Fibroblast of skin of right biceps (primary cell): ENCODE measurements at places on chromosomes 5 and 9.
A peak's percentile ranks its signal among the peaks of the same experiment; 100 is the strongest.

- no peak for DNase-seq
Observed at GRCh38 chr9:76738402-76738801, 25.8 kb upstream of the PCA3 start.

- DNase-seq = no peak
Observed at GRCh38 chr5:172095368-172096206, 89.1 kb upstream of the FBXW11 start.

GRCh38 chr9:114015607-114016006, 62.5 kb downstream of the AMBP start:
- no peak for DNase-seq

DNA sequence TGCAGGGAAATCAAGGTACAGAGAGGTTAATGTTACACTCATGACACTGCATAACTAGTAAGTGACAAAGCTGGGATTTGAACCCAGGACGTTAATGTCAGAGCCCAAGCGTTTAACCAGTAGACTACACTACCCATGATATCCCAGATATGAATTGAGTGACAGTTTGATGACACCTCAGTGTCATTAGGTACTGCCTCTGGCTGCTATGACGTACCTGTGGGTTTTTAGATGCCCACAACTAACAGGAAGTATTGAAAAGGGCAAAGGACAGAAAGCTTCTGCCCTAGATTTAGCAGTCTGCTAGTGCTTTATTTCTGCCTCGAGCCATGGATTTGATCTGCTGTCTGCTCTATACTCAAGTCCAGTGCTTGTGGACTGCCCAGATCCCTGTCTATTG, 56.2 kb downstream of the GLRA1 start:
- no peak for DNase-seq

DNA sequence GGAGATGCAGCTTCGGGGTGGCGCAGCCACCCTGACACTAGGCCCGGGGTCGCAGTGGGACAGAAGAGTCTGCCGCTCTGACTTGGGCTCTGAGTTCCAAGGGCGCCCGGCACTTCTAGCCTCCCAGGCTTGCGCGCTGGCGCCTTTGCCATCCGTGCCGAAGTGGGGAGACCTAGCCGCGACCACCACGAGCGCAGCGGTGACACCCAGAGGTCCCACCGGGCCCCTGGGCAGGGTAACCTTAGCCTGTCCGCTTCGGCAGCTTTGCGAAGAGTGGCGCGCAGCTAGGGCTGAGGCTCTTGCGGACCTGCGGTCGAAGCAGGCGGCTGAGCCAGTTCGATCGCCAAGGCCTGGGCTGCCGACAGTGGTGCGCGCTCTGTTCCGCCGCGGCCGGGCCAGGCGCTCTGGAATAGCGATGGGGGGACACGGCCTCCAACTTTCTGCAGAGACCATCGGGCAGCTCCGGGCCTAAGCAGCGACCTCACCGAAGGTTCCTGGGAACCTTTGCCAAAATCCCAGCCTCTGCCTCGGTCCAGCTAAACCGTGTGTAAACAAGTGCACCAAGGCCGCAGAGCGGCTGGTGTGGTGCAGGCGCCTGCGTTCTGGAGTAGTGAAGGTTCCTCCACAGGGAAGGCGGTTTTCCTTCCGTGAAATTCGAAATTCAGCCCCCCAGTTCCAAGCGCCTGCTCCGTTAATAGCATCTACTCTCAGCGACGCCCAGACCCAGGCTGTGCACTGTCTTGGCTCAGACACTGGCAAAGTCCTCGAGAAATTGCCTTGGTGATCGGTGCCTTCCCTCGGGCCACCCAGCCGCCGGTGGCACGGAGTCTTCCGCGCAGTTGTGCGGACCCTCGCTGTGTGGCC, 7.4 kb downstream of the TLX3 start:
- DNase-seq = no peak

DNA sequence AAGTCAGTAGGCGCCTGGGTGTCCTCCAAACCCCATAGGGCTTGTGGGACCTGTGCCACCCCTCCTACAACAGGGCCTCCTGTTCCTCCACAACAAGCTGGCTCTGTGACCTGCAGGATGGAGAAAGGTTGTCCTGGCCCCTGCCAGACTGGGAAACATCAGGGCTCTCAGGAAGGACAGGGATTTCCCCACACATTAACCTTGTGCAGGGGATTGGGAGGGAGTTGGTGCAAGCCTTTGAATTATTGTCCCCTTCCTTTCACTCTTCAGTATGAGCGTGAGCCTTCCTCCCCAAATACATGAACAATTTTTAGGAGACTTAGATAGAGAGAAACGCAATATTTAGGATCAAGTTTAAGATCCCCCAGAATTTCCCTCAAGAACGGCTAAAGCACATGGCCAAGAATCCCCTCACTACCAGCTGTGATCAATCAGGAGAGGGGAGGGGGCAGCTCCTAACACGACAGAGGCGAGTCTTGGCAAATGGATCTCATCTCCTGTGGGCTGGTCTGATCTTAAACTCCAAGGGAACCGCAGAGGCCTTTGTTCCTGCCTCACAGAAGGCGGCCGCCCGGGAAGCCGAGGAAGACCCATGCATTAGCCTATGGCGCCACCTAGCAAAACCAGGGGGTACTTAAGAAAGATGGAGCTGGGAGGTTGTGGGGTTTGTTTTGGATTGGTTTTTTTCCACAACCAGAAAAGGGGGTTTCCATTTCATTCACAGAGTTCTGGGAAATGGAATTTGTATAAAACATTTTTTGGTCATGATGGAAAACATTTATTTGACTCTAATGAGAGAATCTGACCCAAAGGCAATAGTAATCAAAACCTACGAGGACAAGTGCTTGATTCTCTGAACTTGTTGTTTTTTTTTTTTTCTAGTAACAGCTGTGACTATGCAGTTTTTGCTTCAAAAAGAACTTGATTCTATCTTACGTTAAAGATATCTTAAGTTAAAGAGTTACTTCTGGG, 36.1 kb upstream of the OSMR start:
- peak; percentile 84 for DNase-seq

DNA sequence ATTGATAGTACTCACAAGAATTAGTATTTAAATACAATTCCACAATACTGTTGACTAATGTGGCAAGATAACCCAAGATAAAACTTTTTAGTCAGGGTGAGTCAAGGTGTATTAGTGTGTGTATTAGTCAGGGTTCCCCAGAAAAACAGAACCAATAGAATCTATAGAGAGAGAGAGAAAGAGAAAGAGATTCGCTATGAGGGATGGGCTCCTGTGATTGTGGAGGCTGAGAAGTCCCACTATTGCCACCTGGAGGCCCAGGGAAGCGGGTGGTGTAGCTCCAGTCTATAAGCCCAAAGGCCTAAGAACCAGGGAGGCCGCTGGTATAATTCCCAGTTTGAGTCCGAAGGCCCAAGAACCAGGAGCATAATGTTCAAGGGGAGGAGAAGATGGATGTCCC, 10.0 kb upstream of the SHISAL2B start:
- DNase-seq = no peak

- DNase-seq = no peak
Observed at GRCh38 chr5:42090162-42090561, 165.1 kb downstream of the FBXO4 start.

GRCh38 chr9:133876836-133877235, 115.3 kb downstream of the VAV2 start:
- DNase-seq = no peak

DNA sequence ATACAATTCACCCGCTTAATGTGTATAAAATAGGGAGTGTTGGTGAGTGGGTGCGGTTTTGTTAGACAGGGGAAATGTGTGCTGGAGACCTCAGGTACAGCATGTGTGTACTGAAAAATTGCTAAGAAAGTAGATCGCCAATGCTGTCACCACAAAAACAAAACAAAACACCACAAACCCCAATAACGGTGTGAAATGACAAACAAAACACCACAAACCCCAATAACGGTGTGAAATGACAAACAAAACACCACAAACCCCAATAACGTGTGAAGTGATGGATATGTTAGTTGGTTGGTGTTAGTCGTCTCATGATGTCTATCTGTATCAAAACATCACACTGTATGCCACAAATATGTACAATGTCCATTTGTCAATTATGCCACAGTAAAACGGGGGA, 14.2 kb upstream of the GFPT2 start:
- no peak for DNase-seq

- no peak for DNase-seq
Observed at GRCh38 chr9:128174062-128174461, 14.0 kb downstream of the BBLN start.

DNA sequence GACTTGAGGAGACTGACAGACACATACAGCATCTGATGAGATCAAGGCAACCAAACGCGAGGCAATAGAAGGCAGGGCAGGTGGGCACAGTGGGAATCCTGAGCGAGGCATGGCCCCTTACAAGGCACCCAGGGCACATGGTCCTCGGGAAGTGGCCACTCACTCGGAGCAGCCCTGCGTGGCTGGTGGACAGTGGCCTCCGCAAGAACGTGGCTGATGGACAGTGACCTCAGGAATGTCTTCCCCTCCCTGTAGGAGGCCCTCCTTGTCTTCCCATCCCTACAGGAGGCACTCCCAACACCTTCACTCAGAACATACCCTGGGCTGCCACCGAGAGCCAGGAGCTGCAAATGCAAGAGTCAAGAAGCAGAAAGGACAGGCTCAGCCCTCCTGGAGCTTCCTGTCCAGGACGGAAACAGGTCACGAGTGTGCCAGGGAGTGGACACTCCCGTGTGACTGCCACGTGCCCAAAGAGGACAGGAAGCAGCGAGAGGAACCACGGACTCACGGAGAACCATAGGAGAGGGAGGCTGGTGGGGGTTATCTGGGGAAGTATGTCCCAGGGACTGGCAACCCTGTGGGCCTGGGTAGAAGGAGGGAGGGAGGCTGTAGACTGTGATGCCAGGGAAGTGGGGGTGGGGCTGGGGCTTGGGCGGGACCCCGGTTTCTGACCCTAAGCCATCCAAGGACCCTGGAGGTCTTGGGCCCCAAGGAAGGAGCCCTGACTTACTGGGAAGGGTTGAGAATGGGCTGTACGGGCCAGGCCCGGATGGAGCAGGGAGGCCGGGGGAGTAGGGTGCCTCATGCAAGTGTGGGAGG, 321.9 kb upstream of the IRX4 start:
- DNase-seq = no peak

DNA sequence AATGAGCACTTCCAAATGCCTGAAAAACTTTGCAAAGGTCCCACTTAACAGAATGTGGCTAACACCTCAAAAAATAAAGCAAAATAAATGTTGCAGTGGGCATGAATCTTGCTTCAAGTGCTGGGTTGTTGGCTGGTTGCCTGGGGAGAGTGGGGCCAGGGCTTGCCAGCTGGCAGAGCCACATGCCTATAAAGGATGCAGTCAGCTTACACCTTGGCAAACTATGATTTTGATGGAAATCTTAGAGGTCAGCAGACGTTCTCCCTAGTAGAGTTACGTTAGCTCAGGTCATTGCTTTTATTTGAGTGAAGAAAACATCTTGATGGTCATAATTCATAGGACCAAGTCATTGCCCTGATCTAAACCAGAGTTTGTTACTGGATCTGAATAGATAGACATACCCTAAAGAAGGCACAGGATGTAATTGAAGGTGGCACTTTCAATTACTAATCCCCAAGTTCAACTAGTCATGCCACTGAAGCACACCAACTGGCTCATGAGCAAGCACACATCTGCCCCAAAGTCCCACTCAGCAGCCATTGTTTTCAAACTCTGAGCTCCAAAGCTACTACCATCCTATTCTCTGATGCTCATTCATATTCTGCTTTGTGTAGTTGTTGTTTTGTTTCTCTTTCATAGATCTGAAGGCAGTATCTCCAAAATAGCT, 51.2 kb upstream of the ZSWIM6 start:
- no peak for DNase-seq

DNA sequence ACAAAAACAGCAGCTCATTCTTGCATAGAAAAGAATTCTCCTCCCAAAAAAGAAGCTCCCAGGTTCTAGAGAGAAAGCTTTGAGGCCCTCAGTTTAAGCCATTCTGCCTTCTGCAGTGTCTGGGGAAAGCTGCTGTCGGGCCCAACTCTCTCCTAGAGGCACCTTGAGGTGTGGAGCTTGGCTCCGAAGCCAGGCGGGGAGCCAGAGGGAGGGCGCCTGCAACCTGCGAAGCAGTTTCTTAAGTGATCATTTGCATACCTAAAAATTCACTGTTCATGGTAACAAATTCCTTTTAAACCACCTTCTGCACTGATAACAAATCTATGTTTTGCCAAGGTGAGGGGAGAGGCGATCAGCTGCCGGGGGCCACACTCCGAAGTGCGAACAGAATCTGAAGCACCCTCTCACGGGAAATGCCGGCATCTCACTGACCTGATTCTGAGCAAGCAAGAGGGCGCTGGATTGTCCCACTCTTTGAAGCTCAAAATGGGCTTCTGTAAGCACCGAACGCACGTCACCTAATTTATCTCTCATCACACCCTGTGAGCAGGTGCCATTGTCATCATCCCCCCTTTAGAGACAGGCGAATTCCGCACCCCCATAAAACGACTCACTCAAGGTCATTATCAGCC, 86.1 kb downstream of the GTF3C4 start:
- DNase-seq = no peak

DNA sequence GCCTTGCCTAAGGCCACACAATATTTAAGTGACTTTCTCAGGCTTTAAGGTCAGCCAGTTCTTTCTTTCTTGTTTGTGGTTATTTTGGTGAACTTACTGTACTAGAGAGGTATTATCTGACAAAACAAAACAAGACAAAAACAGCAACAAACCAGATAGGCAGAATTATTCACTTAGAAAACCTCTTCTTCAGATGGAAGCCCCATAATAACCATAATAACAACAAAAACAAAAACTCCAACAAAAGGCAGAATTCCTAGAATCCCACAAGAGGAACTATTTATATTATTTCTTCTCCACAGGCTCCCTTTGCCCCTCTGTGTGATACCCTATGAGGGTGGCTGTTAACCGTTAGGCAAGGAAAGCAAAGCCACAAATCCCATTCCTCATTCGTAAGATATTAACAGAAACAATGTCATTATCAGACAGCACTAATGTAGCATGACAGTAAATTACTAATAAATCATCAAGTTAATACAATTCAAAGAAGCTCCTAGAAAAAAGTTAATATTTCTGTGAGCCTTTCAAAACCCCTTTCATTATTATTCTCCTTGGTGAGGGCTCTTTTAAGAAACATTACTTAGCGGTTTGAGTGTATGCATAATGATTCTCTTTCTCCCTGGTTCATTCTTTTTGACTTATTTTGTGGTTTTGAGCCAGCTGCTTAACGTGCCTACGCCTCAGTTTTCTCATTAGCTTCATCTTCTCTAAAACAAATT, 274.9 kb downstream of the EFNA5 start:
- peak; percentile 29 for DNase-seq

GRCh38 chr5:170266570-170267381, 30.8 kb downstream of the LCP2 start:
- DNase-seq = no peak

- DNase-seq = peak; percentile 76
Observed at GRCh38 chr9:10678790-10679189, 66.0 kb upstream of the PTPRD start.
